Astrocyte of the hippocampus (primary cell): ENCODE measurements at places on chromosomes 4 and X.

- no peak for DNase-seq
These were observed 67.3 kb upstream of the DDIT4L start for GRCh38 chr4:100257567-100257966.

- DNase-seq, result no peak
These were observed 17.4 kb downstream of the ARHGAP24 start for GRCh38 chr4:85492336-85492735.

GRCh38 chr4:6380746-6381410 is 91.5 kb downstream of the PPP2R2C start:
- DNase-seq, result no peak

- DNase-seq, result no peak
These were observed 2466.9 kb downstream of the PCDH7 start for GRCh38 chr4:33187035-33187434.

DNA sequence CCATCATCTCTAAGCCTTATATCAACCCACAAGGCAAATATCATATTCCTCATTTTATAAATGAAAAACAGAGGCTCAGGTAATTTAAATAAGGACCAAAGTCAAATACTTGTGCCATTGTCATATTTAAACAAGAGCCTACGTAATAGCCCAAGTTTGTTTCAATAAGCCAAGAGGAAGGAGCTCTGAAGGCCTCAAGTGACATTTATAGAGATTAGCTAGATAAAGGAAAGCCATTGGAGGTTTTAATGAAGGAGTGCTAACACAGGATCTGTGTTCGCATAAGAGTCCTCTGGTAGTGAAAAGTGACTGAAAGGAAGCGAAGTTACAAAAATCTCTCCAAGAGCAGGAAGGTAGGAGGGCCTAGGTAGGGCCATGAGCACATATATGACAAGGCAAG is 384.9 kb upstream of the NOCT start:
- DNase-seq, result no peak

- DNase-seq, result peak; percentile 81
These were observed 26.4 kb downstream of the NOP14 start for GRCh38 chr4:2936773-2937145.

DNA sequence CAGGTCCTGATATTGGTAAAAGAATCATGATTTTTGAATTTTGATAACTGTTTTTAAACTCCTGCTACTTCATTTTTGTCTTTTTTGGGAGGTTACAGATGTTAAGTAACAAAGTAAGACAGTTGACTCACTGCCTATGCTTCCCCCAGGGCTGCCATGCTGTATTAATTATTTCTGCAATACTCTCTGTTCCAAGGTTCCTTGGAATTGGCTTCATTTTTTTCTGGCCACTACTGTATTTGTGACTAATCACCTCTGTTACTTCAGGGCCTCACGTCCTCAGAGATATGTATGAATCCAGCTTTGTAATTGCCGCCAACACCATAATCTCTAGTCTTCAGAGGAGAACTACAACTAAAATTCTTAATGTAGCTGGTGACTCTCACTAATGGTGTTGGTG is 1729.3 kb downstream of the C4orf33 start:
- no peak for DNase-seq

DNA sequence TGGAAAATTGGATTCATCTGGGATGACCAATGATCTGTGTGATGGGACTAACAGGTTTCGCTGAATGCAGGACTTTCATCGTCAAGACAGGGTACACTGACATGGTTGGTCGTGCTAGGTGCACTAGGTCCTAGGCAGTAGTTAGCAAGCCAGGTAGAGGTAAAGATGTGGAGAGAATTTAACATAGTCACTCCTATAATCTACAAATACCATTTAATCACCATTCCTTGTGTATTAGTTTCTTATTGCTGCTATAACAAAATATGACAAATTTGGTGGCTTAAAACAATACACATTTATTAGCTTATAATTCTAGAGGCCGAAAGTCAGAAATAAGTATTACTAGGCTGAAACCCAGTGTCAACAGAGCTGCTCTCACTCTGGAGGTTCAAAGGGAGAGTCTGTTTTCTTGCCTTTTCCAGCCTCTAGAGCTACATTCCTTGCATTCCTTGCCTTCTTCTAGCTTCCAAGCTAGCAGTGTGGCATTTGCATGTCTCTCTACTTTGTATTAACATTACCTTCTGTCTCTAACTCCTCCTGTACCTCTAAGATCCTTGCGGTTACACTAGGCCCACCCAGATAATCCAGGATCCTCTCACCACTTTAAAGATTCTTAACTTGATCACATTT is 98.7 kb upstream of the GRIA3 start:
- peak; percentile 38 for DNase-seq

- no peak for DNase-seq
These were observed 34.4 kb downstream of the ARHGEF38 start for GRCh38 chr4:105586638-105587328.

- DNase-seq, result peak; percentile 95
These were observed at the start of gene DNASE1L1 for GRCh38 chrX:154409222-154409871. TSS of gene DNASE1L1 (minus strand) at chrX:154409254. CDS start at chrX:154405568, 3,686 bp downstream.

- no peak for DNase-seq
These were observed 24.0 kb downstream of the HOPX start for GRCh38 chr4:56657128-56657527.

DNA sequence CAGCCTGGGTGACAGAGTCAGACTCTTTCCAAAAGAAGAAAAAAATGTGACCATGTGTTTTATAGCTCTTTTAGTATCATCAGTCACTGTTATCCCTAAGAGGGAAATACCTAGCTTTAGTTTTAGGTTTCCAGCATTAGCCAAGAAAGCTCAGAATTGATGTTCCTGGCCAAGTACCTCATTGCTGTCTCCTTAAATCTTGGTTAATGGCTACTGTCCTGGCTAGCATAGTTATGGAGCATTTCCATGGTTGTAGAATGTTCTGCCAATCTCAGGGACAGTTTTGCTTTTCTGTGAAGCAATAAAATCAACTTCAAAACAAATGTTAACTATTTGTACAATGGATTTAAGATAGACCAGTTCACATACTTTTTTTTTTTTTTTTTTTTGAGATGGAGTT is 74.4 kb downstream of the HTT start:
- DNase-seq, result no peak
